ENCODE measurements at places on chromosomes 12 and 14.

GRCh38 chr14:59103396-59103795 lies 85.1 kb upstream of the DAAM1 start:
- no peak for DNase-seq

DNA sequence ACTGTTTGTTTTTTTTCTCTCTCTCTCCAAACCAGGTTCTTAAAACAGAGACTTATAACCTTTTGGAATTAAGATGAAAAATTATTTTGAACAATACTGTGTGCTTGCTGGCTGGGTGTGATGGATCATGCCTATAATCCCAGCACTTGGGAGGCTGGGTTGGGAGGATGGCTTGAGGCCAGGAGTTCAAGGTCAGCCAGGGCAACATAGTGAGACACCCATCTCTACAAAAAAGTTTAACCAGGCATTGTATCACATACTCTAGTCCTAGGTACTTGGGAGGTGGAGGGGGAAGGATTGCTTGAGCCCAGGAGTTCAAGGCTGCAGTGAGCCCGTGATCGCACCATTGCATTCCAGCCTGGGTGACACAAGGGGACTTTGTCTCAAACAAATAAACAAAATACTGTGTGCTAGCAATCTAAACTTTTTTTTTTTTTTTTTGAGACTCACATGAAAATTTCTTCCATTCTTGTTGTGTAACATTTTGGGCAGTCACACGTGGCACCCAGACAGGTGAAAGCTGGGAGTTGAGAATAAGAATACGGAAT lies 379.6 kb downstream of the ETNK1 start:
- no peak for DNase-seq

- DNase-seq, result no peak
Observed at GRCh38 chr12:116517431-116518045, 41.6 kb upstream of the MAP1LC3B2 start.

GRCh38 chr14:28666961-28667360 lies 99.6 kb upstream of the FOXG1 start:
- DNase-seq, result no peak

GRCh38 chr12:89414322-89414721 lies 62.0 kb upstream of the DUSP6 start:
- no peak for DNase-seq

- no peak for DNase-seq
Observed at GRCh38 chr14:102727336-102728095, 49.7 kb upstream of the TRAF3 start.

DNA sequence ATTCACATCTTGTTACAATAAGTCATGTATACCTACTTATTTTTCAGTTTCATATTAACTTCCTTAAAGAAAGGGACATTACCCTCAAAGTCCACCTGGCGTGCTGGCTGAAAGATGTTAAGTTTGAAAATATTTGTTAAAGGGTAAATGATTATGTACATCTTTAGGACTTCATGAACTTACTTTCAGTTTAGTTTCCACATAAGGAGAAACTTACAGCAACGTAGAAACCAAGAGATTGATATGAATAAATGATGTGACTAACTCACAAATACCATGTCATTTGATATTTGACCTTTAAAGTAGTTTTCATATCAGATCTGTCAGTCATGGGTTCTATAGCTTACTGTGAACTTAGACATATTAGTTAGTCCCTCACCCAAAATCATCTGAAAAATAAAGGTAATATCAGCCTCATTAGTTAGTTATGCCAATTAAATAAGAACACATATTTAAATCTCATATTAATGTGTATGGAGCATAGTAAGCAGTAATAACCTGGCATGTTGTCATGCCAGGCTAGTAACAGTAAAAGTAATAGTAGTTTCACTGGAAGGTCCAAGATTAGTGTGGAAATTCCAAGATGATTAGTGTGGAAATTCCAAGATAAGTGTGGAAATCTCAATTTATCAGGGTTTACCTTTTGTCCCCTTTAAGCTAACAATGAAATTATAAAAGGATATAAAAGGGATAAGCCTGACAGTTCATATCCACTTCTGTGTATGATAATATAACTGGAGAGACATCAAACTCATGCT lies 1.9 kb upstream of the CLEC2D start:
- DNase-seq, result no peak

- no peak for DNase-seq
Observed at GRCh38 chr12:62625228-62625627, 158.6 kb downstream of the MON2 start.

- DNase-seq, result no peak
Observed at GRCh38 chr14:100549834-100550625, 37.2 kb downstream of the BEGAIN start.

GRCh38 chr12:28034271-28034670 lies 61.7 kb upstream of the PTHLH start:
- no peak for DNase-seq

- DNase-seq, result no peak
Observed at GRCh38 chr14:81849714-81850113, 316.1 kb upstream of the SEL1L start.

GRCh38 chr12:87383680-87384079 lies 645.5 kb downstream of the C12orf50 start:
- DNase-seq, result no peak

DNA sequence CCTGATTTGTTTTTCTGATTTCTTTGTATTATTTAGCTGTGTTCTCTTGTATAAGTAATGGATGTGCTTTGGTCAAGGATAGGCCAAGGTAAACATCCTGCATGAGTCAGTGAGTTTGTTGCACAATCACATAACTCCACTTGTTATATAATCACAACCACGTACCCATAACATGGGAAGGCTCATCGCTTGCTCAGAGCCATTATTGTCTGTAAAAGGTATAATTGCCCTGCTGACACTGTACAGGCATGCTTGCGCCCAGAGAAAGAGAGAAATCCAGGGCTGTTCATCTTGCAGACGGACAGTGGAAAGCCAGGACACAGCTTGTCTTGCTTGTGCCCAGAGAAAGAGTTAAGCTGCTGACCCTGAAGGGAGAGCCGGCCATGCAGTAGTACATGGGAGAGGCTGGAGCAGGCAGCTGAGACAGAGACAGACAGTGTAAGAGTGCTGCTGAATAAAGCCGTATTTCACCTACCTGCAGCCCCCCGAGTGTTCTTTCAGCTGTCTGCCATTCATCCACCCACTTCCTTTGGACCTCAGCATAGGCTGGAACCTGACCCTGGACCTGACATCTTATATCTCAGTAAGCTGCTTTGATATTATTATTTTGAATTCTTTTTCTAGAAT lies 174.7 kb upstream of the DAAM1 start:
- no peak for DNase-seq

GRCh38 chr14:85409481-85410210 lies 120.3 kb upstream of the FLRT2 start:
- DNase-seq, result no peak

- DNase-seq, result no peak
Observed at GRCh38 chr14:76599559-76600287, 161.5 kb upstream of the VASH1 start.

DNA sequence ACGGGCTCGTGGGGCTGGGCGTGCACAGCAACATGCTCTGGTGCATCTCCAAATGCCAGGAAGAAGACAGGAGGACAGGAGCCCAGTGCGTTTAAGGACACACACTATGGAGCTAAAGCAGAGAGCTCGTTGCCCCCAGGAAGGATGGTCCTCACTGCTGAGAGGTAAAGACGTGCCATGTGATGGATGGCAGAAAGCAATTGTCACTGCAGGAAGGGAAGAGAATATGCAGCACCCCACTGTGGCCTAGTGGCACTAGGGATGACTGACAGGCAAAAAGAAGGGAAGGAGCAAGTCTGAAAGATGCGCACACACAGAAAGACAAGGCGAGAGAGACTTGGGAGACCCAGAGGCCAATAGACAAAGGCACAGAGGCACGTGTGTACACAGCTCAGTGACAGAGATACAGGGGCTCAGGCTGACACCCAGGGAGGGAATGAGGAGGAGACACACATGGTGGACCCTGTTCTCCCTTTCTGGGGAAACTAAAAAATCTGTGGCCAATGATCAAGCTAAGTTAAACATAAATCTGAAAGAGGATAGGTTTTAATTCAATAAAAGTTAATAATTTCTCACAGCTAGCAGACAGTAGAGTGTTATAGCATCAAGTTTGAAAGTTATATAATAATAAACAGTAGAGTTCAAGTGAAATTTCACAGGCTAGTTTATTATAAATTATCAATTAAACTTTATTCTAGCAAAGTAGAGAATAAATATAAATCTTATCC lies 78.8 kb downstream of the CRACR2A start:
- DNase-seq, result no peak

GRCh38 chr12:3598896-3599860 lies 108.2 kb downstream of the PRMT8 start:
- no peak for DNase-seq

- DNase-seq, result no peak
Observed at GRCh38 chr14:68519671-68520187, 273.1 kb downstream of the ZFP36L1 start.

DNA sequence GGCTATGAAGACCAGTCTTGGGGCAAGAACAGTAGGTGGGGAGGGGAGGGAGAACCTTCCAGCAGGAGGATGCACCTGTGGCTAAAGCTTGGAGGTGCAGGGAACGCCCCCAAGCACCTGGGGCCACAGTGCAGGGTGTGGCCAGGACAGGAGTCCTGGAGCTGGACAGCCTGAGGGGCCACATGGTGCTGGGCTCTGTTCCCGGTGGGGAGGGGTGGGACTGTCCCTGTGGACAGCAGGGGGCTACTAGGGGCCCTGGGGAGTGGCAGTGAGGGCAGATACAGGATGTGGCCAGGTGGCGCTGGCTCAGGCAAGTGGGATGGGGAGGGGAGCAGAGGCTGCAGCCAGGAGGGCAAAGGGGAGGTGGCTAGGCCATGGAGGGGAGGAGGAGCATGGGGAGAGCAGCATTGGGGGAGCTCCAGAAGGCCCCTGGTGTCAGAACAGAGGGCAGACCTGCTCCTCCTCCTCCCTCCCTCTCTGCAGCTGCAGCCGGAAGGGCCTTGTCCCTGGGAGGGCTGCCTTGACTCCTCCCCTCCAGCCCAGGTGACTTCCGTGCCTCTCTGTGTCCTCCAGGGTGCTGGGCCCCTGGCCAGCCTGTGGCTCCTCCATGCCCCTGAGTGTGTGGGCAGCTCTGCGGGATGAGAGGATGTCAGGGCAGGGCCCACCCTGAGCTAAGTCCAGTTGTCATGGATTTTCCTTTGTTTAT lies 68.4 kb upstream of the DLK1 start:
- no peak for DNase-seq

DNA sequence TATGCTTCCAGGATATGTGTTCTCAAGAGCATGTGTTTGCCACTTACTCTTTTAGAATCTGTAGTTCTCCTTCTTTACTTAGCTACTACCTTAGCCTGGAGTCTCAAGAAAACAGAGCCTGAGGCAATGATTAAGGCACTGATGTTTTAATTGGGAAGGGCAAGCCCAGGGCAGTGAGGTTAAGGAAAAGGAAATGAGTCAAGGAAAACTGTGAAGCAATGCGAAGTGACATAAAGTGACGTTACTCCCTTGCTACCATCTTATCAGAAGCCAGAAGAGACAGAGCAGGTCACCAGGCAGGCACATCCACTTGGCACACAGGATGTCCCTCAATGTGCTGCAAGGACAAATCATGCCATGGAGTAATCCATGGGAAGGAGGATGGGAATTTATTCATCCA lies 11.3 kb upstream of the EML5 start:
- DNase-seq, result no peak

DNA sequence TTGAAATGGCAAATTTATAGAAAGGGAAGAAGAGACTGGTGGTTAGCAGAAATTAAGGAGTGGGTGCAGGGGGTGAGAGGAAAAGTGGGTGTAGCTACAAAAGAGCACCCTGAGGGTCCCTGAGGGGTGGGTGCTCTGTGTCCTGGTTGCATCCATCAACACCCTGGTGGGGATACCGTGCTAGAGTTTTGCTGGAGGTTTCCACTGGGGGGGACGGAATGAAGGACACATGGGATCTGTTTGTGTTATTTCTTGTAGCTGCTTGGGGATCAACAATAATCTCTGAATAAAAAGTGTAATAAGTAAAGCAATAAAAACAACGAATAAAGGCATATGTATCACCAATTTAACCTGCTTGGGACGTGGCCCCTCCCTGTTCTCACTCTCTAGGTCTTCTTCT lies 175.3 kb downstream of the KIF26A start:
- no peak for DNase-seq

DNA sequence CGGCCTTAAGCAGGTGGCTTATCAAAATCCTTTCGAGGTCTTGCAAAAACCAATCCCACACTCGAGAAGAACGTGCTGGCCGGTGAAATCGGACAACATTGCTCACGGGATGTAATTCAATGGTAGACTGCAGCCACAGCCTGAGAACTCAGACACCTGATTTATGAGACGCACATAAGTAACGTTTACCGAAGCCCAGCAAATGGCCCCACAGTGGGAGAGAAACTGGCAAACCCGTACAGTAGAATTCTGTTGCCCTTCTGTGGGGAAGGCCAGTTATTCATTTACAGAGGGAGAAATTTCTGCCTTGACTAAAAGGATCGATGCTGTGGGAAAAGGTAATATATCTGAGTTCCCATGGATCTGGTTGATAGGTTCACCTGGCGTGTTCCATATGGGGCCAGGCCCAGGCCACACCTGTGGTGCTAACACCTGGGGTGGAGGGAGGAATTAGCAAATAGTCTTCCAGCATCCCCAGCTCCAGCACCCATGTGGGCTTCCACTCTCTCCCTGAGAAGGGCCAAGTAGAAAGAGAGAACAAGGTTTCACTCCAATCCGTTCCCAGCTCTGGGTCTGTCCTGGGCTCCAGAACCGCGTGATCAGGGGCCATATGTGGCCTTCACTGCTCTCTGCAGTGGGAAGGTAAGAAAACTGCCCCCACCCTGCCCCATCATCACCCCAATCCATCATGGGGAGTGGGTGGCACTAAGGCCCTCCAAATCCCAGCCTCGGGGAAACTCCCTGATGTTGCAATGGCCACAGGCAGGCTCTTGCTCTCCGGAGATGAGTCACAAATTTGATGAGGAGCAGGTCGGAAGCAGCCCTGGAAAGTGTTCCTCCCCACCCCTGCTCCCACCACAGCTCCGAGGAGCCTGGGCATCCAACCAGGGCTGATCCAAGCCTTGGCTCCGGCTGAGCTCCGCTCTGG lies 12.7 kb downstream of the BDKRB1 start:
- DNase-seq, result no peak

DNA sequence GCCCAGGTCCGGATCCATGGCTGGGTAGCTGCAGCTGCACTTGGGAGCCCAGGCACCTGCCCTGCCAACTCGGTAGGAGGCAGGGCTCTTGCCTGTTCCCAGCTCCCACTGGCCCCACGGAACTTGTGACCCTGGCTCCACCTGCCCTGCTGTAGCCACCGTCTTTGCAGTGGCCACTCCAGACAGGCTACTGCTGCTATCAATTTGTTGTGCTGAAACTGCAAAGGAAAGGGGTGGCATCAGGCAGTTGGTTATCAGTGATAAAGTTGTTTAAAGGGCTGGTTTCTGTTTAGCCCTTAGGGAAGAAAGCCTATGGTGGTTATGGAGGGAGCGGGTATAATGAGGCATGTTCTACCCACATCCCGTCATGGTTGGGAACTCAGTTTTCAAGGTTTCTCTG lies 32.1 kb upstream of the ARID2 start:
- DNase-seq, result no peak

- peak; percentile 62 for DNase-seq
Observed at GRCh38 chr14:31025367-31026076, at the start of gene AP4S1. Gene AP4S1, plus strand, starts transcription at chr14:31025649. Its CDS starts 40,548 bp downstream, at chr14:31066197.

- no peak for DNase-seq
Observed at GRCh38 chr12:48009471-48009870, 5.2 kb upstream of the COL2A1 start.

GRCh38 chr14:52833891-52834290 lies 42.5 kb upstream of the GNPNAT1 start:
- no peak for DNase-seq

- no peak for DNase-seq
Observed at GRCh38 chr12:59548930-59549329, 46.9 kb upstream of the SLC16A7 start.

GRCh38 chr12:102682366-102683289 lies 202.3 kb upstream of the IGF1 start:
- no peak for DNase-seq

- no peak for DNase-seq
Observed at GRCh38 chr14:63273717-63274655, 44.7 kb downstream of the GPHB5 start.

Data from CD8-positive, alpha-beta memory T cell (primary cell).